Left ventricle myocardium inferior (tissue), 1 donor: ENCODE measurements at places on chromosomes 16 and 17.

DNA sequence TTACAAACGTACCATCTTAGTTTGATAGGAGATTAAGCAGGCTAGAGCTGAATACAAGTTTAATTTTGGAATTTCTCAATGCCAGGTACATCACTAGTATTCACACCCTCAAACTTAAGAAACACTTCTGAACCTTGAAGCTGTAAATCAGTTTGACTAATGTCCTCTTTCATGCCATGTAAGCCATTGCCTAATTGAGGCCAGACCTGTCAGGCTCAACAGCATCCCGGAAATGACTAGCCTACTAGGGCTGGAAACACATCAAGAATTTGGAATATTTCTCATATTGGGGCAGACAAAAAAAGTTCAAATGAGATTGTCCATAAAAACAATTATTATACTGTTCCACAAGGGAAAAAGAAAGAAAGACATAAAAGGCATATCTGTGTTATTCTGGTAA is 1.7 kb downstream of the USP32 start:
- no peak for DNase-seq

DNA sequence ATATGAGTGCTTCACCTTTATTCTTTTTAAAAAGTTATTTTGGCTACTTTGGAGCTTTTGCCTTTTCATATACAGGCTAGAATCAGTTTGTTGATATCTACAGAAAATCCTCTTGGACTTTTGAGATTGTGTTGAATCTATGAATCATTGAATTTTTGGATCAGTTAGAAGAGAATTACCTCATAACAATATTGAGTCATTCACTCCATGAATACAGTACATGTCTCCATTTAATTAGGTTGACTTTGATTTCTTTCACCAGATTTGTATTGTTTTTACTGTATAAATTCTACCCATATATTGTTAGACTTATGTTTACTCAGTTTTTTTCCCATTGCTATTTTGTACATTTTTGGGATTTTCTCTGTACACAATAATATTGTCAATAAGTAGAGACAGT is 54.4 kb downstream of the TAOK1 start:
- DNase-seq = no peak

- DNase-seq = no peak
Measured at GRCh38 chr17:10126616-10127501, 71.5 kb downstream of the GAS7 start.

- DNase-seq = no peak
Measured at GRCh38 chr16:51140112-51140511, 11.0 kb downstream of the SALL1 start.

DNA sequence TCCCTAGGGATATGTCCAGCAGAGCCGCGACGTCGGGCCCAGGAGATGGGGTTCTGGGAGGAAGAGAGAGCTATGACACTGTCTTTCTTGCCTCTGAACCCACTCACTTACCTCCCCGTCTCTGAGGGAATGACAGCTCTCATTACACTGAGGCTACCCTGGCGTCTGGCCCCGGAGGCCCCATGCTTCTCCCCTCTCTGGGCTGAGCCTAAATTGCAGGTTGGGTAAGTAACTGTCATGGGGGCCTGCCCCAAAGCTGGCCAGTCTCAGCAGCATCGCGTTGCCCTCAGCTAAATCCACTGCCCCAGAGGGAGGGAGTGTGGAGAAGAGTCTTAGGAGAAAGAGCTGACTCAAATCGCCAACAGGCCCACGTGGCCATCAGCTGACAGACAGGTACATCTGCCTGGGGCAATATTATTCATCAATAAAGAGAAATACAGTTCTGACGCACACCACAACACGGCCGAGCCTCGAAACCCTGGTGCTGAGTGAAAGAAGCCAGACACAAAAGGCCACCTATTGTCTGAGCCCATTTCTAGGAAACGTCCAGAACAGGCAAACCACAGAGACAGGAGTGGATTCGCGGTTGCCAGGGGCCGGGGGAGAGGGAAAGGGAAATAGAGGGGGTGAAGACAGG is 156.4 kb downstream of the C16orf95 start:
- DNase-seq = no peak

- no peak for DNase-seq
Measured at GRCh38 chr16:24943471-24943870, 71.7 kb downstream of the ARHGAP17 start.

DNA sequence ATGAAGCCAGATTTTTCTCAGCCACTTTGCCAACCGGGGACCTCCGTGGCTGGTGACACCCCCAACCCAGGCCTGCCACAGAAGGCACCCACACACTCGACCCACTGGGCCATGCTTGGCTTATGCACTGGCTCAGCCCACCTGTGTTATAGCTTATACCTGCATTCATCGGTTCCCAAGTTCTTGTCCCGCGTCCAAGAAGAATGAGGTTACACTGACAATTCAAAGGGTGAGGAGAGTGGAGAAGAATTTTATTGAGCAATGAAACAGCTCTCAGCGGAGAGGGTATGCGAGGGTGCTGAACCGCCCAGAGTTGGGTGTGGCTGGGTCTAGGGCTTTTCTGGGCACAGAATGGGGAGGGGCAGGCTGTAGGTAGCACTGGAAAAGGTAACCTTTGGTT is 22.2 kb upstream of the CDH15 start:
- DNase-seq = no peak

GRCh38 chr16:86740906-86741799 is 162.8 kb downstream of the FOXL1 start:
- DNase-seq = peak; percentile 72

DNA sequence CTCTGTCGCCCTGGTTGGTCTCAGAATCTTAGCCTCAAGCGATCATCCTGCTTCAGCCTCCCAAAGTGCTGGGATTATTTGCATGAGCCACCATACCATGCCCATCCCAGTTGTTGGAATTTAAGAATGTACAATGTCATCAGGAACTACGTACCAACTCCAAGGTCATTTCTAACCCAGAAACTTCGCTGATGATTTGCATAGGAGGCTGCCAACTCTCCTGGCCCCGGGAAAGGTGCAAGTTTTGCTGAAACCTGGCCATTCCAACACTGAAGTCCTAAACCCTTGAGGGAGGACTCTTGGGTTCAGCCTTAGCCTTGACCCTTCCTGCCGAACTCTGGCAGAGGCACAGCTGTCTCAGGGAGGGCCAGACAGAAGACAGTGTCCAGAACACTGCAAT is 2.9 kb upstream of the KIFC3 start:
- no peak for DNase-seq
